SHP77 (cell line): ENCODE measurements at places on chromosomes 1 and 21.
A peak's percentile ranks its signal among the peaks of the same experiment; 100 is the strongest.

GRCh38 chr1:85568660-85569059 lies 11.9 kb upstream of the CCN1 start:
- no peak for DNase-seq

GRCh38 chr1:63042278-63042677 lies 258.3 kb downstream of the ATG4C start:
- DNase-seq = no peak

DNA sequence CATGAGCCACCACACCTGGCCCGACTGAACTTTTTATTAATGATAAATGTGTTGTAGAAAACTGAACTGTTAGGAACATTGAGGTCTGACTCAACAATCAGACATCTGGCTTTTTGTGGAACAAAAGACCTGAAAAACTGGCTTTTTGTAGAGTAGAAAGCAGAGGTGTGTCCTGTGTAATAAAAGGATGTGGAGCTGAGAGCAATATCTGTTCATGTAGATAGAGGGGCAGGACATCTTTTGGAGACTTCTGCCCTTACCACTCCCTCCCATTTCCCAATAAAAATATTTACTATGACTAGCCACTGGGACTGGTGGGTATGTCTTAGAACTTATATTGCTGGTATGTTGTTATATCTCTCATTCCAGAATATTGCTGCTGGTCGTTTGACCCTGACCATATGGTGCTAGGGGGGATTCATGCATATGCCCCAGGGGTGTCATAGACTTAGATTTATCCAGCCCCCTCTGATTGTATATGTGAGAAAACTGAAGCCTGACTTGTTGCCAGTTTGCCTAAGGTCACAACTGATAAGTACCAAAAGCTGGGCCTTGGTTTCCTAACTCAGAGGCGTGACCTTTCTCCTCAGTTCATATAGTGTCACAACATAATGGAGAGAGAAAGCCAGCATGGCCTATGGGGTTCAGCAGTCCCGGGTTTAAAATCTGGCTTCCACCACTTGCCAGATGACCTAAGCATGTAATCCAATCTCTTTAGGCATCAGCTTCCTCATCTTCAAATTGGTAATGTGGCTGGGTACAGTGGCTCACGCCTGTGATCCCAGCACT lies 33.5 kb upstream of the PIGV start:
- no peak for DNase-seq

DNA sequence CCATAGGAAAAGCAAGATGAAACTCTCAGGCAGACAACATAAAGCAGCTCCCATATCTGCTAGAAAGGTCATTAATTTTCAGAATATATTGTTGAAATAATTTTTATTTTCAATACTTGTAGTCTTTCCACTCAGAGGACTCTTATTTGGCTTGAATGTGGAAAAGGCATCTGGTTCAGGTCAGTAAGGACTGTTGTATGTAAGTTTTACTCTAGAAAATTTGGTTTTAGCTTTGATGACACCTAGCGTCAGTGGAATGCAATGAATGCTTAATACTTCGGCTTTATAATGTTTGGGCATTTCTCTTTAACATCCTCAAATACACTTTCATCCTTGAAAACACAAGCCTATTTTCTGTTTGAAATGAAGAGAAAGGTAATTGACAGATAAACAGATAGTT lies 63.3 kb downstream of the LRRC40 start:
- DNase-seq = no peak

DNA sequence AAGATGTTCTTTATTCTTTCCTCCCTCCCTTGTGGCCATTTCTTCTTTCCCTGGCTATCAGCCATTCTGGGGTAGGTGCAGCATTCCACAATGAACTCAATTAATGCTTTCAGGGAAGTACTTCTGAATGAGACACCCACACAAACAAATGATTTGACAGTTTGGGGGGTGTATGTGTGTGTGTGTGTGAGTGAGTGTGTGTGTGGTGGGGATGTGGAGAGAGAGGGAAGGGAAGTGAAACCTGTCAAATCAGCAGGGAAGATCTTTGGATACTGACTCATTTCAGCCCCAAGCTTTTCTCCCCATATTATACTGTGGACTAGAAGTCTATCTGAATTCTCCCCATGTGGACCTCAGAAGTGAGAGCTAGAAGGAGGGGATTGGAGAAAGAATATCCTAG lies 154.9 kb upstream of the CD34 start:
- no peak for DNase-seq

GRCh38 chr1:147598621-147599361 lies 57.5 kb downstream of the BCL9 start:
- DNase-seq = peak; percentile 66

DNA sequence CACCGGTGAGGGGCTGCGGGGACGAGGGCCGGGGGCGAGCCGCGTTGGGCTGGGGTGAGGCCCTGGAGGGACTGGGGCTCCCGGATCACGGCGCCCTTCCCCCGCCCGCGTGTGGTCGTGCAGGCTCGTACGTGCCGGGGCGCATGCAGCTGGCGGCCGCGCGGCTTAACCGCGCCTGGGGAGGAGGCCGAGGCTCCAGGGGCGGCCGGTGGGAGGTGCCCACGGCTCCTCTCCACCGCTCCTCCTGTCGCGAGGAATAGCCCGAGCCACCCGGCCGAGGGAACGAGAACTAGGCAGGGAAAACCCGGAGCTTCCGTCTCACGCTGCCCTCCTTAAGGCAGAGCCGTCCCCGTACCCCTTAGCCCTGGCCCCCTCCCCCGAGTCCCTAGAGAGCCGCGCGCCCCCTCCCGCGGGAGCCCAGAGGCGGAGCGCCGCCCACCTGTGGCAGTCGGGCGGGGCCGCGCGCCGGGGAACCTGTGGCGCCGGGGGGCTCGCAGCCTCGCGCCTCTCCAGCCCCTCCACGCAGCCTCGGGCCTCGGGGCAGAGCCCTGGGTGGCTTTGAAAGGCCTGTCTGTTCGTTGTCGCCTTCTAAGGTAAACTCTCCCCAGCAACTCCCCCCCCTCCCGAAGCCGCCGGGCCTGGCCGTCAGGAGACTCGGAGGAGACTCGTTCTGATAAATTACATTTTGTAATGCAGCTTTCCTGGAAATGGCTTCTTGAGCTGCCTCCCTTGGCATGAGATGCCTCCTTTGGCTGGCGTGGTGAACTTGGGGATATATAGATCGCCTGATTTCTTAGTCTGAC lies 746 bp downstream of the AK4 start:
- peak; percentile 45 for DNase-seq

GRCh38 chr21:34640858-34641257 lies 25.9 kb upstream of the RCAN1 start:
- no peak for DNase-seq

DNA sequence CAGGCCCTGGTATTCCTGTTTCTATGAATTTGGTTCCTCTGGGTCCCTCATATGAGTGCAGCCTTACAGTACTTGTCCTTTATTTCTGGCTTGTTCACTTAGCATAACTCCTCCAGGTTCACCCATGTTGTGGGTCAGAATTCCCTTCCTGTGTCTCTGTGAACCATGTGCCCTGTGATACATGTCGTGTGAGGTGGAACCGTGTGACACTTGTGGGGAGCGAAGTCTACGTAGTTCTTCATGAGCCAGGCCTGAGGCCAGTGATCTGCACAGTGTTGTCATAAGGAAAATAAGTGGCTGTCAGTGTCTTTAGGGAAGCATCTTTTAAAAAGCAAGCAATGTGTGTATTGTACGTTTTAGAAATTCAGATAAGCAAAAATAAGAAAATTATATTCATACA lies 122.8 kb downstream of the GALNT2 start:
- DNase-seq = no peak

GRCh38 chr1:15444468-15445389 lies 6.5 kb downstream of the CTRC start:
- no peak for DNase-seq

- no peak for DNase-seq
Measured at GRCh38 chr21:43949499-43950208, 62.5 kb upstream of the TRAPPC10 start.

DNA sequence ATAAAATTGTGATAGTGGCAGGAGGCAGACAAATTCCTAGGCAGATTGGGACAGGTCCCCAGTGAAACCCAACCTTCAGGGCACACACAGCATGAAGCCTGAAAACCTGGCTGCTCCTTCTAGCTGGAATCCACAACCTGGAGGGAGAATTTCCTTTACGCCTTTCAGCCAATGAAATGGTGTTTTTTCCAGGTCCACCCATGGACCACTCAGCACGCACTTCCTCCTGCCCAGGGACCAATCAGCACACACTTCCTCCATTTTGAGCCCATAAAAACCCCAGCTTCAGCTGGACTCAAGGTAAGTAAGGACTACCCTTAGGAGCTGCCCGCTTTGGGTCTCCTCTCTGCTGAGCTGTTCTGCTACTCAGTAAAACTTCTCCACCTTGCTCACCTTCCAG lies 120.1 kb downstream of the AKT3 start:
- DNase-seq = peak; percentile 87

DNA sequence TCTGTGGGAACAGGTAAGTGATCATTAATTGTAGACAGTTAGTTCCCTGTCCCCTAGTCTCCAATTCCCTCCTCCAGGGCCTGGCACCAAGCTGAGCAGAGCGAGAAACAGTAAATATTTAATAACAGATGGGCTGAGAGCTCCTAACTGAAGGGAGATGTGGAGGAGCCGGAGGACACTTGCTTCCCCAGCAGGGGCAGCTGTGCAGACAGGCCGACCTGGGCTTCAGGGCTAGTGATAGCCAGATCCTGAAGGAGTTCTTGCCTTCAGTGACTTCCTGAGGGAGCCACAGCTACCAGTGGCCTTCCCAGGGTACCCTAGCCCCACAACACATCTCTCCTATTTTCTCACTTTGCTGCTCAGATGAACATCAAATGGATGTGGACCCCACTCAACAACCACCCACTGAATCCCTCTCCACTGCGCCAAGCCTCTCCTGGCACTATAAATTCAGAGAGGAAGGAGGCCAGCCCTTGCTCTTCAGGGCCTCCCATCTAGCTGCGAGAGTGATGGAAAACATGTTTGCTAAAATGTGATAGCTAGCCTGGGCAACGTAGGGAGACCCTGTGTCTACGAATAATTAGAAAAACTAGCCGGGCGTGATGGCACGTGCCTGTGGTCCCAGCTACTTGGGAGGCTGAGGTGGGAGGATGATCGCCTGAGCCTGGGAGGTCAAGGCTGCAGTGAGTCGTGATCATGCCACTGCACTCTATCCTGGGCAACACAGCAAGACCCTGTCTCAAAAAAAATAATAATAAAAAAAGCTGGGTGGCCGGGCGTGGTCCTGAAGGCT lies 26.9 kb upstream of the SYNC start:
- no peak for DNase-seq

- DNase-seq = no peak
Measured at GRCh38 chr1:39084191-39084590, 58.0 kb downstream of the NDUFS5 start.
